Stimulated activated CD8-positive, alpha-beta memory T cell treated with anti-CD3 and anti-CD28 coated beads, Interleukin-15, amount 100 ng/mL, for 1 hour (primary cell): ENCODE measurements at places on chromosomes 4 and X.

DNA sequence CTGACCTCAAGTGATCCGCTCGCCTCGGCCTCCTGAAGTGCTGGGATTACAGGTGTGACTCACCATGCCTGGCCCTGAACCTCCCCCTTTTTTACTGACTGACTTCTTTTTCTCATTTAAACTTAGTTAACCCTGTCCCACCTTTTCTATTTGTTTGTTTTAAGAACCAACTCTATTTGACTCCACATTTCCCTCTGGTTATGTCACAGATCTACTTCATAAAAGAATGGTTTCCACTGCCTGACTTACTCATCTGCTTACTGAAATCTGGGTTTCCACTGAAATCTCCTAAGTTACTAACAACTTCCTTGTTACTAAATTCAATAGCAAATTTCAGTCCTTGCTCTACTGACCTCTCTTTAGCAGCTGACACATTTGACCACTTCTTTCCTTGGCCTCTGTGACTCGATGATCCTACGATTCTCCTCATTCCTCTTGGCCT lies 28.0 kb upstream of the NSUN7 start:
- DNase-seq, result no peak

- no peak for DNase-seq
These were observed 110.5 kb downstream of the KDR start for GRCh38 chr4:55014876-55015275.

- no peak for DNase-seq
These were observed 12.8 kb downstream of the ZFP42 start for GRCh38 chr4:188008377-188008776.

DNA sequence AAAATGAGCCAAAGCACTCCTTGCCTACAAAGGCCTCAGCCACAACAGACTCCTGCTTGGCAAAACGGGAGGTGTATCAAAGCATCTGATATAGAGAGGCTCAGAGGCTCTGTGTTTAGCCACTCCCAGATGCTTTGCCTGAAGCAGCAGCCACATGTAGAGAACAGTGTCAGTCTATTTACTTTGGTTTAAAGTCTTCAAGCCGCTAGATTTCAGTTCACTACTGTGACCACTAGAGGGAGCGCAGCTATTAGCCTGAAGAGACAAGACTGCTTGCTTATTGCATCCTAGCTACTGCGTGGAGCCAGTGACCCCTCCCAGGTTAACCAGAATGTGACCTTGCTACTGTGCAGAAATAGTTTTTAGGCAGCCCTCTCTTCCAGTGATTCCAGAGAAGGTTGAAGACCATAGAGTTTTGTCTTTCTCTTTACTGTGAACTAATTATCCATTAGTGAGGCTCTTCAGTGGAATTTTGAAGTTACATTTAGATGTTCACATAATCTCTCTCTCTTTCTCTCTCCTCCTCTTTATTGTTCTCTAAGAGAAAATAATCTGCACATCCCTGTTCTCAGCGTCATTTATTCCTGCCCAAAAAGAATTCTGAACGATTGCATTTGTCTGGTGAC lies 39.3 kb downstream of the BMP3 start:
- peak; percentile 28 for DNase-seq

DNA sequence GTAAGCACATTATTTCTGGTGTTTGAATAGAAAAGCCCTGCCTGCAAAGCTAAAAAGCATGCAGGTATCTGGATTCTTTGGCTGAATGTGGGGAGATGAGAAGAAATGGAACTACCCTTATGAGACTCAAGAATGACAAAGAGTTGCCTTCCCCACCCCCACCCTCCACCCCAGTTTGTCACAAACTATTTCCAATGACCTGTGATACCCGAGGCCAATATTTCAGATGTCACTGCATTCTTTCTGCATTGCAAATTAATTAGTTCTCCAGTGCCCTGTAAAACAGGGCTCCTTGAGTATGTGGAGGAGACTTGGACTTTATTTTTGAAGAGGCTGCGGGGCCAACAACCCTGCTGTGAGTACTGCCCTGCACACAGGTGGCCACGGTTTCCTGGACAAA lies 116.4 kb downstream of the ZNF827 start:
- no peak for DNase-seq

DNA sequence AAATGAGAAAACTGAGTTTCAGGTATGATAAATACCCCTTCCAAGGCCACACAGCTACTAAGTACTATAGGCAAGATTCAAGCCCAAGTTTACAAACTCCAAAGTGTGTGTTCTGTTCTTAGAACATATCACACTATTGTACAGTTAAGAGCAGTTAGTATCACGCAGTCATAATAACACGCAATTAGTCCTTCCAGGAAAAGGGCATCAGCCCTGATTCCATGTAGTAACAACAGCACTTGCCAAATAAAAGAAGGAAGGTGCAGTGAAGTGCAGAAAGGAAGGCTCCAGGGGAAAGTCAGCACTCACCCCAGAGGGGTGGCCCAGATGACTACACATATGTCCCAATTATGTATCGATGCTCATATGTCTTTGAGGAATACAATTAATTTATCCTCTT lies 4.4 kb downstream of the TASL start:
- no peak for DNase-seq

GRCh38 chr4:790466-790820 lies 35.5 kb downstream of the CPLX1 start:
- no peak for DNase-seq

DNA sequence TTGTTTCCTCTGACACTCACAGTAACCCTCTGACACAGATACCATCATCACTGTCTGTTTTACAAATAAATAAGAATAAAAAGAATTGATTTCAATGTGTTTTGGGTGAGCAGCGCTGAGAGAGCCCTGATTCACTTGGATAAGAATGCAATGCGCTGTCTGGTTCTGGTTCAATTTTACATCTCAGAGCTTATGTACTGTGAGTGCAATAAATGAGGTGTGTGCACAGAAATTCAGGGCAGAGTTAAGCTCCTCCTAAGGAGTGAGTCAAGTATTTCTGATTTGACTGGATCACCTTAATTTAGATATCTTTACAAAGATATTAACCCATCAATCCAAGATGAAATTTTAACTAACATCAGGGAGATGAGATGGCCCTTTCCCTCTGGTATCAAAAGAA lies 11.2 kb downstream of the FAM9C start:
- DNase-seq, result no peak

GRCh38 chrX:29666366-29666765 lies 549.0 kb upstream of the MAGEB2 start:
- DNase-seq, result no peak

DNA sequence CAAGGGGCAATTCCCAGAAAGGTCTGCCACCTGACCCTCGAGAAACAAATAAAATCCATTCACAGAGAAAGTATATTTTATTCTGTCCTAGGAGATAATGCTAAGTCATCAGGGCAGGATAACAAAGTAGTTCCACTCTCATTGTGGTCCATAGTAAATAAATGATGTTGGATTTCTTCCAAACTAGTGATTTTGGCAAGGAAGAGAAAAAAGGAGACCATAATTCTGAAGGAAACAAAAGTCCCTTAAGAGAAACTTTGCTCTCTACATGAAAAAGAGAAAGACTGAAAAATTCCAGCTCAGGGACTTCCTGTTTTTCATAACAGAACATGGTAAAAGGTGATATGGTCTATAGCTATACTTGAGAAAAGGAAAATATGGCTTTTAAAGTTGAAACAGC lies 71.5 kb upstream of the DDX60 start:
- no peak for DNase-seq

GRCh38 chr4:74125029-74125428 lies 26.0 kb upstream of the CXCL2 start:
- DNase-seq, result no peak

DNA sequence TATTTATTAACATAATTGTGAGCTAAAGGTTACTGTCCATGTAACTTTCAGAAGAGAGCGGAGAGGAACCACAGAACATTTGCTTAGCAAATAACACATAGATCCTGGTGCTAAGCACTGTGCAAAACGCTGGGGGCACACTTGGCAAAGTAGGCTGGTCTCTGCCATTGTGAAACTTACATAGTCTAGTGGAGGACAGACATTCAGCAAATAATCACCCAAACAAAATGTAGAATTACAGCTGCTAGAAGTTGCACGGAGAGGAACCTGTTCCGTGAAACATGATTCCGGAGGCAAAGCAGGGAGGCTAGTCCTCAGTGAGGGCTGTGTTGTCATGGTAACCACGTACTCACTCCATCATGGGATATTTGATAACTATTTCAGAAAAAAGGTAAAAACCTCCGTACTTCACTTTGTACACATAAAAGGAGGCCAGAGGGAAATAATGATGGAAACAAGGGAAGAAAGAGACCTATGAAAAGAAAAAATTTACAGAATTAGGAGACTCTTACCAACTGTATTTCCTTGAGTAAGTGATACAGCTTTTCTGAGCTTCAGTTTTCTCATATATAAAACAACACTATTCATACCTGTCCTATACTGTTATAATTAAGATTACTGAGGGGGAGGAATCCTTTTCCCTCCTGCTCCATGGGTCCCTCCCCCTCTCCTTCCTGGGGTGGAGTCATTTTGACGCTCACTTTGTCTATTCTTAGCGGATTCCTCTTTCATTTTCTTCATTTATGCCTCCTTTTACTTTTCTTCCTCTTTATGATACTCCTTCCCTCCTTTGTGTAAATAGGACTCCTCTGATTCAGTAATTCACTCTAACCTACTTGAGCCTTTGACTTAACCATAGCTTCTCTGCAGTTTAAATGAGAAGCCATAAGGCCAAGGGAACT lies 825 bp upstream of the RASGEF1B start:
- no peak for DNase-seq

DNA sequence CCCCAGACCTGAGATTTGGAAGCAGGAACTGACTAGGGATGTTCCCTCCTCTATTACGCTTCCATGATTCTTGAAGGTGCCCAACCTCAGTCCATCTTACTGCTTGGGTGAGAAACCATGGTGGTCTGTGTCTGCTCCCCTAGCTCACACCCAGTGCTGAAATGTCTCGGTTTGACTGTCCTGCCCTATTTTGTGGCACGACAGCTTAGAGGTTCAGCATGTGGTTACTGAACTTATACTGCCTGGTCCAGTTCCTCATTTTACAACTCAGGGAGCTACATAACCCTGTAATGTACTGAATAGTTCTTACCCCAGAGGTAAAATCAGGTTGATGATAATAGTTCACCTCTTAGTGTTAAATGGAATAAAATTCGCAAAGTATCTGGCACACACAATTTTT lies 203.1 kb downstream of the RBM46 start:
- DNase-seq, result no peak

GRCh38 chr4:5553801-5554200 lies 154.6 kb downstream of the EVC2 start:
- no peak for DNase-seq

DNA sequence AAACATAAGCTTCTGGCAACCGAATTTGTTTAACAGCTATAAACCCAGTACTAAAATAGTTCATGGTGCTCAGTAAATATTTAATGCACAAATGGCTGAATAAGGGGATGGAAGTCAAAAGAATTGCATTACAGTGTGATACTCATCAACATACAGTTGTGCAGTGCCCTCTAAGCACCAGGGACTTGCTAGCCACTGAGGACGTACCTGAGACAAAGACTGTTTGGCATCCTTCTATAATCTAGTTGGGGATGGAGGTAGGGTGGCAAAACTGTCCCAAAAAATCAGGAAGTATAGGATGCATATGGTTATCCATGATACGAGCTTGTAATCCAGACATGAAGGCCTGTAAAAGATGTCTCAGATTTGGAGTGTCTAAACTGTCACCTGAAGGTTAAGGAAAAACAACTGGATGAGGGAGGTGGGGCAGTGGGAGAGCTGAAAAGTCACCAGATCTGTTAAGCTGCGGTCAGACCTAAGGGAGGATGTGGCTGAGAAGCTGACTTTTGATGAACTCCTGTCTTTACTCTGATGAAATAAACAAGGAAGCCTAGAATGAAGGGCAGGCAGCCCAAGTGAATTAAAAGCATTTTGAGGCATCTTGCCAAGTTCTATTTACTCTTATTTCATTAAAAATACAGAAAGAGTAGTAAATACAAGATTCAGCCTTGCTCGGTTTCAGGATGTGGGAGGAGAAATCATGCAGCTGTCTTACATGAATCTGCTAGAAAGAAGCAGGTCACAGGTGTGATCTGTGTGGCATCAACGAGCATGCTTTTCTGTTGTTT lies 12.0 kb upstream of the CD38 start:
- DNase-seq, result no peak

DNA sequence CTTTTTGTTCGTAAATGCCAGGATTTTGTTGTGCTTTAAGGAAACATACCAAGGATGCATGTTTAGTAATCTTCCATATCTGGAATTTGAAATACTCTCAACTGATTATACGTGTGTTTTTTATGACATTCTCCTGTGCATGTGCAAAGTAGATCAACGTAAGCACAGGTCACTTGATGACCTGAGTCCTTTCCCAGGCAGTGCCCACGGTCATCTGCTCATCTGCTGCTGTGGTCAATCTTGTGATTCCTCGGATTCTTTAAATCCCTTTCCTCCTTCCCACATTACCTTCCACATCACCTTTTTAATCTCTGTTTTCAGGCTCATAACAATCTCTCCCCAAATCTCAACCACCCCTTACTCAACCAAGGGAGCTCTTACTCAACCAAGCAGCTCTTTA lies 104.1 kb downstream of the RASL11B start:
- no peak for DNase-seq

GRCh38 chr4:2281575-2282343 lies 19.9 kb upstream of the MXD4 start:
- DNase-seq, result peak; percentile 49

DNA sequence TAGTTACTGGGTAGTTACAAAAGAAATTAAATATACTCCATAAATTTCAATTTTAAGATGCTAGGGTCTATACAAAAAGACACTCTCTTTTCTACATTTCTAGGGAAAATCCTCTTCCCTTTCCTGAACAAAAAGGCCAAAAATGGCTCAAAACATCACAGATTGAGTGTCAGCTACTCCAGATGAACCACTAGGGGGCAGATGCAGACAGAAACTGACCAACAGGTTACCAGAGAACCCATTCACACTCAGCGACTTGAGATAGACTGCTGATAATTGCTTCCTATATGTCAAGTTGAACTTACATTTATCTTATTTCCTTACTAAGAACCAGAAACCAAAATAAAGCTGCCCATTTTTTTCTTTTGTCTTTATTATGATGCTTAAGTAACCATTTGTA lies 83.4 kb upstream of the MID1IP1 start:
- no peak for DNase-seq

DNA sequence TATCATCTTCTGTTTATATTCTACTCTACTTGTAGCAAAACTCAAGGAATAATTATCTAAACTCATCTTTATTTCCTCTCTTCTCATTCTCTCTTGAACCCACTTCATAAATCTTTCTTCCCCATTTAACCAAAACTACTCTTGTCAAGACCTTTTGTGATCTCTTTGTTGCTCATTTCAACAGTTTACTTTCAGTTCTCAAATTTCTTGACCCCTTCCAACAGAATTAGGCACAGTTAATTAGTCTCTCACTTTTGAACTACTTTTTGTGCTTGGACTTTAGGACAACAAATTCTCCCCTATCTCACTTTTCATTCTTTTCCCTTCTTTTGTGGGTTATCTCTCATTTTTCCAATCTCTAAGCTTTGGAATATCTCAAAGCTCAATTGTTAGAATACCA lies 27.4 kb upstream of the CAMK2D start:
- DNase-seq, result no peak

GRCh38 chrX:29471829-29472228 lies 743.5 kb upstream of the MAGEB2 start:
- DNase-seq, result no peak

GRCh38 chrX:154358011-154358410 lies 16.4 kb downstream of the FLNA start:
- DNase-seq, result no peak

- no peak for DNase-seq
These were observed 33.6 kb downstream of the KDM6A start for GRCh38 chrX:44906542-44906941.

GRCh38 chrX:140943513-140943912 lies 58.9 kb upstream of the SPANXB1 start:
- DNase-seq, result no peak

- no peak for DNase-seq
These were observed 86.1 kb downstream of the ADRA2C start for GRCh38 chr4:3852309-3852708.
